DMS79 treated with DMSO at 0.1 percent for 48 hours (cell line): ENCODE measurements at places on chromosomes 6 and 20.
A peak's percentile ranks its signal among the peaks of the same experiment; 100 is the strongest.

DNA sequence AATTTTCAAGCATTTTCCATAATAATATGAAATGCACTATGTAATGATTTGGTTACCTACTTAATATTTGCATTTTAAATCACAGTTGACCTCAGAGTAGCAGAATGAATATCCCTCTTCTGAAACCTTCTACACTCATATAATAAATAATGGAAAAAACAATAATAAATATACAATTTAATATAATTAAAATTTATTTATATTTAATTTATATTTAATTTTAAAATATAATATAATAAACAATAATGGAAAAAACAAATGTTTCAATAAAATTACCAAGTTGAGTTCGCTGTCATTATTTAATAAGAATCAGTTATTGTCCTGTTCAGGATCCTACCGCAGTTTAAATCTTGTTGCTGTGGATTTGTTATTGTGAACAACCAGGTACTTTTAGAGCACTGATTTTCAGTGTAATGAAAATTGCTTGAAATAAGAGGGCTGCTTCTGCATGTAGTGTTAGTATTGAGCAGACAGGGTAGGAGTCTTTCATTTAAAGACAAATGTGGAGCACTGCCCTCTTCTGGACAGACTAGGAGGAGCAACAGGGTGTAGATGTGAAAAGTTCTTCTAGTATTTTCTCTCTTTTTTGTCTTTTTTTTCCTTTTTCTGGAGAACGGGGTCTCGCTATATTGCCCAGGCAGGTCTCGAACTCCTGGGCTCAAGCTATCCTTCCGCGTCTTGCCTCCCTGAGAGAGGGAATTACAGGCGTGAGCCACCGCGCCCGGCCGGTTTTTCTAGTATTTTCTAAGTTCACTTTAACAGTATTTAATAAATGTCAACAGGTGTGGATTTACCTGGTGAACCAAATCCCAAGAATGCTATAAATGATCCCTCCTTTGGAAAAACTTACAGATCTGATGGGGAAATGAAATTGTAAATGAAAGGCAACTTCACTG, 13.6 kb downstream of the TRAPPC3L start:
- peak; percentile 47 for DNase-seq

DNA sequence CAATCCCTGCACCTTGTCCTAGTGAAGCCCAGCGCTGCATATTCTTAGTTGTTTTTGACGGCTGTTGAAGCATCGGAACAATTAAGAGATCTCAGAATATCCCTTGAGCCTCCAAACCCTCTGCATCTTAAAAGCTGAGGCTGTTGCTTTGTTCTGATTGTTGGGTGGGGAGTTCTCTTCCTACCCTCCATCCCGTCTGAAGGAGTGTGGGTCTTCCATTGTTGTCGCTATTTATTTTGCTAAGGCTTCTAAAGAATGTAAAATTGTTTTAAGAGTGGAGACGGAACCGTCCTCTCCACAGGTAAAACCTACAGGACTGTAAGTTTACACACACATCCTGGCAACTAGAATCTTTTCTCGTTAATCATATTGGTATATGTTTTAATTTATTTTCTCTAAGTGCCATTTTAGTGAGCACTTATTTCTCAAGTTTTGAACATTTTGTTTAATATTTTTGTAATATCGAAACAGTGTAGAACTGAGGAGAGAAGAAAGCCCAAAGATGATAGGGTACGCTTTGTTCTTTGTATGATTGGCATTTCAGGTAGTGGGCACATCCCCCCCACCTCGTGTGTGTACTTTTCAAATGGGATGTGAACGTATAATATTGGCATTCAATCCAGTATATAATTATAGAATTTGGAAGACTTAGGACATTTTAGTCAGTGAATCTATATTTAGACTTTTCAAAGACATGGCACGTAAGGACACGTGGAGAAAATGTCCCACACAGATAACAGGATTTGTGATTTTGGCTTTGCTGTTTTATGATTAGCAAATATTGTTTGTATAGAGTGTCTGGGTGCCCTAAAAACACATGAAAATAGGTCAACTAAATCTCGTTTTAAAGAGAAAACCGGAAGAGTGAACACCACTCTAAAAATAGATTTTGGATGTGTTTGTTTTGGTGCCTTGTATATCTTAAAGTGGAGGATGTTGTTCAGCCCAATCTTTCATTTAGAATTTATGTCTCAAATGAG, 1.3 kb downstream of the RNF146 start:
- no peak for DNase-seq

GRCh38 chr6:170073846-170074245, 217.0 kb downstream of the DLL1 start:
- DNase-seq = no peak

- DNase-seq = no peak
These were observed 1459.9 kb downstream of the GRIK2 start for GRCh38 chr6:102853249-102853955.

GRCh38 chr6:26198722-26199056, 111.5 kb downstream of the HFE start:
- DNase-seq = peak; percentile 36

DNA sequence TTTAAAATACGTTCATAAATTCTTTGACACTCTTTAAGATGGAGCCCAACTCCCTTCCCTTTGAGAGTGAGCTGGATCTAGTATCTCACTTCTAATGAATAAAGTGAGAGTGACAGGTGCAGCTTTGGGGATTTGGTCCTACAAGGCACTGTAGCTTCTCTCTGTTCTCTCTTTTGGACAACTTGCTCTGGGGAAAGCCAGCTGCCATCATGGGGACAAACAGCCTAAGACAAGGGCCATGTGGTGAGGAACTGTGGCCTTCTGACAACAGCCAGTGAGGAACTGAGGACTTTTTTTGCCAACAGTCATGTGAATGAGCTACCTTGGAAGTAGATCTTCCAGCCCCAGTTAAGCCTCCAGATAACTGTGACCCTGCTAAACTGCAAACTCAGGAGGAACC, 272.8 kb upstream of the AGPAT4 start:
- DNase-seq = no peak

GRCh38 chr6:143139239-143139784, 78.6 kb downstream of the AIG1 start:
- no peak for DNase-seq

DNA sequence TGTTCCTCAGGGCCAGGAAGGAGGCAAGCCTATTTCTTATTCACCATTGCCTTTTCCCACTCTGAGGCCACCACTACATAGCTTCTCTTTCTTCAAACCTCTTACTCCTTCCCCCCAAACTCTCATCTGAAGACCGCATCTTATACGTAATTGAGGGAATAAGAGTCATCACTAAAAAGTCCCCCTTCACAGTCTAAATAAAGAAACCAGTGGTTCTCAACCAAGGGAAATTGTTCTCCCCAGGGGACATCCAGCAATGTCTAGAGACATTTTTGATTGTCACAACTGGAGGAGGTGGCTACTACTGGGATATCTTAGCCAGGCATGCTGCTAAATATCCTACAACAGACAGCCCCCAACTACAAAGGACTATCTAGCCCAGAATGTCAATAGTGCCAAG, 327.6 kb upstream of the CNR1 start:
- no peak for DNase-seq

- no peak for DNase-seq
These were observed 63.8 kb upstream of the CD83 start for GRCh38 chr6:14053811-14054210.

GRCh38 chr6:37210313-37210968, 40.5 kb downstream of the PIM1 start:
- peak; percentile 84 for DNase-seq

DNA sequence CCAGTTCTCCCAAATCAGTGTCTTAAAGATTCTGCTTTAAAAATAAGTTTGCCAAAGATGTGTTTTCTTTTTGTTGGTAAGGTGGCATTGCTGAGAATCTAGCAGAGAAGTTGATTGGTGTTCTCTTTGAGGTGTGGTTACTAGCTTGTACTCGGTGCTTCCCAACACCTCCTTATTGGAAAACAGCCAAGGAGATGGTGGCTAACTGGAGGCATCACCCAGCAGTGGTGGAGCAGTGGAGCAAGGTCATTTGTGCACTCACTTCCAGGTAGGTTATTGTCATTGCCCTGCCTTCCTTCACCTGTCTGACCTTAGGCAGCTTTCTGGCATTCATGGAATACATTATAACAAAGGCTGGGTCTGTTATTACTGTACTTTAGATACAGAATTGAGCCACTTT, 26.7 kb downstream of the RALGAPB start:
- DNase-seq = no peak

- DNase-seq = no peak
These were observed 6.1 kb downstream of the FBXO5 start for GRCh38 chr6:152976749-152977148.

DNA sequence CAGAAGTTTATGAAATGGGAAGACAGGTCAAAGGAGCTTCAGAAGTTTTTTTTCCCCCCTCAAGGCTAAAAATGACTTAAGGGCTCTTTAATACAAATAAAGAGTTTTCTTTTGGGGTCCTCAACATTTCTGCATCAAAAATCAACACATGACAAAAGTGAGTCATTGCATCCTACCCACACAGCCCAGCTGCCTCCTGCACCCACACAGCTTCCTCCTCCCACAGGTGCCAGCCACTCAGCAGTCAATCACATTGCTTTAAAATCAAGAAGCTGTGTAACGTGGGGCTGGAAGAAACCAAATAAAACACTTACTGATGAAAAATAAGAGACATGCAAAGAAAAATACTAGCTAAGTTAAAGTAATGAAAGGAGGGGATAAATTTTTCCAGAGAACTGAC, 68.5 kb downstream of the MAP3K5 start:
- DNase-seq = no peak

DNA sequence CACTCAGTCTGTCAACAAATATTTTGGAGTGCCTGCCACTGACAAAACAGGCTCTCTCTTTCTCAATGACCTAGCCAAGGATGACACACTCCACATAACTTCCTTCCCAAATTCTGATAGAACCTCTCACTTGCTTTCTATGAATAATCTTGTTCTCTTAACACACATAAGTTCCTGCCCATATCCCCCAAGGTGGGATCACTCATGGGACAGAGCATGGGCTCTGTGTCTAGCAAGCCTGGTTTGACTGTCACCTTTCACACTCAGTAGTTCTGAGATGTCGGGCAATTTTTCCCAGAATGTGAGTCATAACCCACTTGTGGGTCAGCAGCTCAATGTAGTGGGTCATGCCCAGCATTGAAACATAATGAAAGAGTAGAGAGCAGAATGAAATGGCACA, 78.1 kb downstream of the LRFN2 start:
- DNase-seq = no peak

- no peak for DNase-seq
These were observed 890.0 kb upstream of the CITED2 start for GRCh38 chr6:140264431-140264830.

DNA sequence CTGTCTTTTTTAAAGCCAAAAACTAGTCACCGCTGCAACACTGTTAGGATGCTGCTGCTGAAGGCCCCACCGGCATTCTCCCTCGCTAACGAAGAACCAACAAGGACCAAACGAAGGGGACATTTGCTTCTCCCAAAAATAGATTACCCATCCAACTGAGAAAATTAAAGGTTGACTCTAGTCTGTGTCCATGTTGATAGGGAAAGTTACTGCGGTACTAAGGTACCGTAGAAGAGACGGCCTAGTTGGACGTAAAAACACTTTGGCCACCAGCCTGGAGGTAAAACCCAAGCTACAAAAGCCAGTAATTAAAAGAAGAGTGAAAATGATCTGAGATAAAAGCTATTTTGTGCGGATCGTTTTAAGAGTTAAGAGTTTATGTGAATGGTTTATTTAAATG, 11.8 kb upstream of the FOXF2 start:
- DNase-seq = no peak

- no peak for DNase-seq
These were observed 5.4 kb downstream of the SYS1 start for GRCh38 chr20:45368221-45368980.

GRCh38 chr6:108837236-108837971, 10.8 kb upstream of the ARMC2 start:
- DNase-seq = no peak

DNA sequence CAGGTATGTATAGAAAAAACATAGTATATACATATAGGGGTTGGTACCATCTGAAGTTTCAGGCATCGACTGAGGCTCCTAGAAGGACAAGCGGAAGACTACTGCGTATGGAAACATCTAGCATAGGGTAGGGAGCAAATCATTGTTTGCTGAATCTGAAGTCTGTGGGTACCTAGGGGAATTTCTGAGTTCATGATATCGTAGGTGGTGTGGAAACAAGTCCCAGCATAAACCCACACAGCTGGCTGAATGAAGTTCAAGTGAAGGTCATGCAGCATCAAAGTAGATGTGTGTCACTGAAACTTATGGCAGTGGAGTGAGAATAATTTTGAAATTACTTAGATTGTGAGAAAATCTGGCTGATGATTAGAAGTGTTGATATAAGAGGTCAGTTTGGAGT, 39.4 kb downstream of the MAP7 start:
- no peak for DNase-seq

- no peak for DNase-seq
These were observed 559.5 kb upstream of the PTCHD4 start for GRCh38 chr6:48670546-48670945.

DNA sequence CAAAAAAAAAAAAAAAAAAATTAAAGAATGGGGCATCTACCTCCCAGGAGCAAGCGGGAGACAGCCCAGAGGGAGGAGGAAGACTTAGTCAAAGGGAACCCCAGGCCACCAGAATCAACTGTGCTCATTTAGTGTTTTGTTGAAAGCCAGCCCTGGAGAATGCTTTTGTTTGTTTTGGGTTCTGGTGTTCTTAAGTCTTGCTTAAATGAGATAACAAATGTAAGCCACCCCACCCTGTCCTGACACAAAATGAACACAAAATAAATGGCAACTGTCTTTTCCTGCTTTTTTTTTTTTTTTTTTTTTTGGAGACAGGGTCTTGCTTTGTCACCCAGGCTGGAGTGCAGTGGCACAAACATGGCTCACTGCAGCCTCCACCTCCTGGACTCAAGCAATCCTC, 165.0 kb upstream of the JARID2 start:
- DNase-seq = no peak

DNA sequence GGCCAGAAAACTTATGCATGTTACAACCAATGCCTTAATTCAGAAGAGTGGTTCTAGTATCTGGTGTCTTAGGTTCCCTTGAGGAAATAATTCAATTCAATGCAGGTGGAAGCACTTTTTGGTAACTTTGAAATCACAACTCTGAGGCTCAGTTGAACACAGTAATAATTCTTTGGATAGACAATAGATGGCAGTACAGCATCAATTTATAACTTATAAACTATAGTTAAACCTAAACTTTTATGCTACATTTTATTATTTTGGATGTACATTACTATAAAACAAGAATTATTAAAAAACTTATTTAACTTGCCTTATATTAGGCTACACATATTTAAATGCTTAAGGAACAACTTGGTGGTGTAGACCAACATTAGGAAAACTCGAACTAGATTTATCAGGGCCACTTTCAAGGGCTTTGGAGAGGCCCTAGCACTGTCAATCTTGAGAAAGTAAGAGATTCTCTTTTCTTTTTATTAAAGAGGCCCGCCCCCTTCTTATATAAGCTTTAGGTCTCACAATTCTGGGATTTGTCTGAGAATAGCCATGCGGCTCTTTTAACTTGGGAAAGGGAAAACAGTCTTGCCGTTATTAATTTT, 85.9 kb downstream of the CRYBG1 start:
- peak; percentile 23 for DNase-seq
